NCI-H1436 (cell line): ENCODE measurements at places on chromosomes 5 and 9.

DNA sequence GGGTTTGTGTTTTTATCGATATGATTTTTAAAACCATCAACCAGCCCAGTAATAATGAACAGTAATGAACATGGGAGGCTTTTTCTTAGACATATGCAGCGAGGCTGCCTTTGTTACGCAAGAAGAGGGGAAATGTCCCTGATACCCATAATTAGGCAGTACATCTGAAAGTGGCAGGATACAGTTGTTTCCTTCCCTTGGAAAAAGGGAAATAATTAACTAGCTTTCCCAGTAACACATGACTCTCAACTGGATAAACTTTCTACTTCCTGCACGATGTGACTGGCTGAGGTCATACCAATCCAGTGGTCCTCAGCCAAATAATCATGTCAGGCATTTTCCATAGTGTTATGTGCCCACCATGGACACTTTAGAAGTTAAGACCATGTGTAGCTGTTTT is 431.6 kb upstream of the C9orf72 start:
- DNase-seq, result no peak

DNA sequence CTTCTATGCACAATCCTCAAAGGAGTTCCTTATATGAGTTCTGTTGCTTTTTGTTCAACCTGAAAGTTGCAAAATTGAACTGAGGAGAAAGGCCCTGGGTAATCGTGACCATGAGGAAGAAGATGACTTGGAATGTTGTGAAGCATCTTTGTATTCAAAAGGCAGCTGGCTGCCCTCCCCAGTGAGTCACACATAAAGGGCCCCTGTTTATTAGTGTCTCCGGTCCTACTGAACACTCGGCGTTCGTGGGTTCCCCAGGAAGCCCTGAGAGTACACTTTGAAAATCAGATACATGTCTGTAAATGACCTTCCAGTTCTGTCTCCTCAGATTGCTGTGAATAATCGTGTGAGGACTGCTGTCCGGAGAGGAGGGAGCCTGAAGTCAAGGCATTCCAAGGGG is 73.6 kb downstream of the C9orf153 start:
- no peak for DNase-seq

GRCh38 chr5:64744914-64745313 is 23.6 kb downstream of the SREK1IP1 start:
- DNase-seq, result no peak

DNA sequence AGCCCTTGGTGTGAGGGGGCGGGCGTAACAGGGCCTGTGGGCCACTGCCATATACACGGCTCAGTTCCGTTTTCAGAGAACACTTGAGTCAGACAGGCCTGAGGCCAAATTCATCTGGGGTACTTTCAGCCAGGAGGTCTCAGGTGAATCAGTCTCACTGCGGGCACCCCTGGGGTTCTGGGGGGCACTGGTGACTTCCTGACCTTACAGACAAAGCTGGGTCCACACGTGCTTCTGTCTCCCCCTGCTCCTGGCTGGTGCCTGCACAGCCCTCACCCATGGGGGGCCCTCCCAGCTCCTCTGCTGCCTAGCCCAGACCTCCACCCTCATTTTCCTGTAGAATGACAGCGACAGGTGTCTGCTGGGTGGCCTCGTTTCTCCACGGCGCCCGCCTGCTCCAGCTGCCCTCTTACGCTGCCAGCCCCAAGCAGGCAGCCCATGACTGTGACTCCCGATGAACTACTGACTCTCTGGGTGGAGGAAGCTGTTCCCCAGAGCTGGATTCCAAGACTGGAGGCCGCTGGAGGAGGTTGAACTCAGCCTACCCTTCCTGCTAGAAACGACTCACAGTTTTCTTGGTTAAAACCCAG is 374.1 kb upstream of the IRX4 start:
- no peak for DNase-seq

GRCh38 chr5:138438003-138438723 is 694 bp upstream of the REEP2 start:
- no peak for DNase-seq

DNA sequence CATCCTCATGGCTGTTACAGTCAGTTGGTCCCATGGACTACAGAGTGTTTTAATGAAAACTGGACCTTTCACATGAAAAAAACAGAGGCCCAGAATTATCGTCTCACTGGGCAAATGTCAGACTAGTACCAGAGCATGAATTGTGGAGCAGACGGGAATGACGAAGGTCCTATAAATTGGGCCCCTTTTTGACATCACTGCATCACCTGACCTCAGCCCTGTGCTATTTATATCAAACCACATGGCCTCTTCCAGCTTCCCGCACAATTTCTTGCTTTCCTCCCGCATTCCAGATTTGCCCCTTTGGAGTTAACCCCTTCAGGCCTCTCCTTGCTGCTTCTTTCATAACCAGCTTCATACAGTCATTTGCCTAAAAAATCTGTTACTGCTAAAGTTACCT is 301.7 kb downstream of the ATPSCKMT start:
- DNase-seq, result no peak

- no peak for DNase-seq
These were observed 167.3 kb downstream of the MUSK start for GRCh38 chr9:110835859-110836271.

DNA sequence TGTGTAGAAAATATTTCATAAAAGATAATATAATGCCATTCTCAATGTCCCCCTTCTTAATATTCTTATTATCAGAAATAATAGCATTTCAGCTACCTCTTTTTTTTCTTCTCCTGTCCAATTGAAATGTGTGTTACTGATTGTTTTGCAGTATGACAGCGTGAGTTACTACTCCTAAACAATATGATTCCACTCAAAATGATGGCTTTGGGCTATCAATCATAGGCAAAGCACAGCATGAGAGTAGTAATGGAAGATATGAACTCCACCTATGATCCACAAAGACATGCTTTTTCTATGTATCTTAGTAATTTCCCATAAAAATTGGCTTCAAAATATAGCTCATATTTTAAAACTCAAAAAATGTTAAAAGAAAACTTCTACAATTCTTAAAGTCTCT is 867.3 kb upstream of the NUDT12 start:
- DNase-seq, result no peak

- no peak for DNase-seq
These were observed 37.3 kb downstream of the CSF2 start for GRCh38 chr5:132110930-132111329.

DNA sequence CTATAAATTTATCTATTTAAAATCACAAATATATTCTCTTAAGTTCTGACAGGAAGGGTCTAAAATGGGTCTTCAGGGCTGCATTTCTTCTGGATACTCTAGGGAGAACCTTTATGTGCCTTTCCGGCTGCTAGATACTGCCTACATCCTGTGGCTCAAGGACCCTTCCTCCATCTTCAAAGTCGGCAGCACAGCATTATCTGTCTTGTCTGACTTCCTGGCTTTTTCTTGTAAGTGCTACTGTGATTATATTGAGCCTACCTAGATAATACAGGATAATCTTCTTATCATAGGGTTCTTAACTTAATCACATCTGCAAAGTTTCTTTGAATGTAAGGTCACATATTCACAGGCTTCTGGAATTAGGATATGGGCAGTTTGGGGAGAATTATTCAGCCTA is 943.8 kb upstream of the TYRP1 start:
- no peak for DNase-seq

GRCh38 chr5:157197086-157197485 is 16.4 kb downstream of the ITK start:
- DNase-seq, result no peak

GRCh38 chr5:179923436-179923835 is 15.7 kb upstream of the TBC1D9B start:
- no peak for DNase-seq

GRCh38 chr9:78280982-78281668 is 15.8 kb upstream of the PSAT1 start:
- DNase-seq, result no peak

GRCh38 chr9:111799915-111800526 is 5.3 kb upstream of the SHOC1 start:
- no peak for DNase-seq

DNA sequence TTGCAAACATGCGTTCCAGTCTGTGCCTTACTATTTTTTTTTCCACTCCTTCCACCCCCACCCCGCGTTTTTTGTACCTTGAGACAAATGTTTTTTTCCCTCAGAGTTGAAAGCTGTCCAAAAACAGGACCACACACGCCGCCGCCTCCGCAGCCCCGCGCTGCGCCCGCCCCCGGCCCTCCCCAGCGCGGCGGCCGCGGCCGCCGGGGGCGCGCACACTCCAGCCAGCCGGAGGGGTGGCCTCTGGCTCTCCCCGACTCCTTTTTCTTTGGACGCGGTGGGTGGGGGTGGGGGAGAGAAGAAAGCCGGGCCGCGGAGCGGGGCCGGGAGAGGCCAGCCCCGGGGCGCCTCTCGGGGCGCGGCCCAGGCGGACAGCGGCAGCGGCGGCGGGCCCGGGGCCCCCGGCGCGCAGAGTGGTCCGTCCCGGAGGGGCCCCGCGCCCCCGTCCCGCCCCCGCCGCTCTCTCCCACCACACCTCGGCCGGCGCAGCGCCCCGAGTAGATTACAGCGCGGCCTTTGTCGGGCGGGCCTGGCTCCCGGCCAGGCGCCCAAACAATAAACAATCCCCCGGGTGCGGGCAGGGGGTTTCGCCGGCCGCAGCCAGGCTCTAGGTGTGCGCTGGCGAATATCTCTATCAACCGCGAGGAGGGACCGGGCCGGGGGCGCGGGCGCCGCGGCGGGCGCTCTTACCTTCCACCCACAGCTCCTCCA is 10.9 kb downstream of the PTCH1 start:
- peak; percentile 29 for DNase-seq

GRCh38 chr5:71663191-71663969 is 55.7 kb upstream of the CARTPT start:
- no peak for DNase-seq

- no peak for DNase-seq
These were observed 184.0 kb downstream of the MED10 start for GRCh38 chr5:6194261-6194875.

GRCh38 chr5:138028971-138029365 is 3.9 kb downstream of the FAM13B start:
- no peak for DNase-seq

DNA sequence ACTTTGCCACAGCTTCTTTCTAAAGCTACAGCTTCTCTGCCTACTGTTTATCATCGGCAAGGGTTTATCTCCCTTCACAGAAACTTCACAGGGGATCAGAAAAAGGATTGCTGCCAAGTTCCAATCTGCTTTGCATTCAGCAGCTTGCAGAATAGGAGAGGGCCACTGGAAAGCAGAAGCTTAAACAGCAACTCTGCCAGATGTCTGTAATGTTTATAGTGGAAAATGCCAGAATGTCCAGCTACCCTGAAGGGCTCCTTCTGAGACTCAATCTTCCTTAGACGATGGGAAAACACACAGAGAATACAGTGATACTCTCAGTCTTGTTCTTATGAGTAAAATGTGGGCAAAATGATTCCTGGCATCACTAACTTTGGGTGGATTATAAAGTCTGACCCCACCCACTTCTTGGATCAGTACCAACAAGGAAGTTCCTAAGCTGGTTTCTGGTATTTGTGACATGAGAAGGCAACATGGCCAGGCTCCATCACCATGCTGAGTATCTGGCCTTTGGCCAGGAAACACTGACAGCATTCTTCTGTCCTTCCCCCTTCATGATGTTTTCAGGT is 19.0 kb downstream of the STOM start:
- DNase-seq, result no peak
